ENCODE measurements at places on chromosomes 3 and 15.

DNA sequence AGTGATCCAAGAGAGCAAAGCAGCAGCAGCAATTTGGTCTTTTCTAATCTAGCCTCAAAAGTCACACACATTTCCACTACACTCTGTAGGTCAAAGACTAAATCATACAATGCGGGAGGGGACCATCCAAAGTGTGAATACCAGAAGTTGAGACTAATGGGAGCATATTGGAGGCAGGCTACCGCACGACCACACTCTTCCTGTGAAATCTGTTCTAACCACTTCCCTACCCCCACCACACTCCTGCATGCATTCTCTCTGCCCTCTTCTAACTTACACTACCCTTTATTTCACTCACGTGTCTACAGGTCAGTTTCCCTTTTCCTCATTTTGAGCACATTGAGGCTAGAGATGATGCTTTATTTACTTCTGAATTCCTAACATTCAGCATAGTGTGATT lies 23.7 kb upstream of the PRTG start:
- no peak for DNase-seq

DNA sequence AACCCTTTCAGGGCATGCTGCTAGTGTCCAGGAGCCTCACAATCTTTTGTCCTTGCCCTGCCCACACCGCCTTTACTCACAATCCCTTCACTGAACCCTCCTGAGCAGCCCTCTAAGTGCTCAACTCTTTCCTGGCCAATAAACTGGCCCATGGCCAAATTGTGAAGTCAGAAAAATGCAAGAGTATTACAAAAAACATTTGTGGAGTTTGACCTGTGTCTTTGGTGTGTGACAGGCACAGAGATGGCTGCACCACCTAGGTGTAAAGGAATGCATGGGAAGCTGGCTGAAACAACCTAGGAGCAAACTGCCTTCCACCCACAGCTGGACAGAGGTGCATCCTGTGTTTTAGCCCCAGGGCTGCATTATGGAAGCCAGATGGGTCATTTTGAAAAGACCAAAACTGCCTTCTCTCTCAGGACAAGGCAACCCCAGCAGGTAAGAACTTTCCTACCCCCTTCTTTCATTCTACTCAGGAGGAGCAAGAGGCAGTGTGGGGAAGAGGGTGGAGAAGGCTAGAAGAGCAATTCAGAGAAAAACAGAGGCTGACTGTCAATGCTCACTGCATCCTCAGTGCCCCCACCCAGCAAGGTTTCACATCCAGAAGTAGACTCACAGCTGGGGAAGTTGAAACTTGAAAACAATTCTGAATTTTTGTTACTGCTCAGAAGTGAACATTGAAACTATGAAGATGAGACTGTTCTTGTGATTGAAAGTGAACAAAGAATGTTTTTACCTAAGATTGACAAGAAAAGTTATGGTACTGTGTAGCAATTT lies 78.6 kb downstream of the TRIM42 start:
- no peak for DNase-seq

DNA sequence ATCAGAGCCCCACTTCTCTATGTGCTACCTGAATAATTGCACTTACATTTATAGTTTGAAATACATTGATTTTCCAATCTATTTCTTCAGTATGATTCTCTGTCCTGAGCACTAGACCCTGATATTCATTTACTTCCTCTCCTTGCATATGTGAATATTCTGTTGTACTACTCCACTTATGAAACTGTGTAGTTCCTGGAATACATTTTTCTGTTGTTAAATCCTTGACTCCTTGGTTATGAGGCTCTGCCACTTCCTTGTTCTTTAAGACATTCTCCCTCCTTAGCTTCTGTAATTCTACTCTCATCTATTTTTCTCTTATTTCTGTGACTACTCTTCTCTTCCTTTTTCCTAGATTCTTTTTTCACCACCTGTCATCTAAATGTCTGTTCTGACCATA lies 12.9 kb upstream of the MGA start:
- DNase-seq, result no peak

DNA sequence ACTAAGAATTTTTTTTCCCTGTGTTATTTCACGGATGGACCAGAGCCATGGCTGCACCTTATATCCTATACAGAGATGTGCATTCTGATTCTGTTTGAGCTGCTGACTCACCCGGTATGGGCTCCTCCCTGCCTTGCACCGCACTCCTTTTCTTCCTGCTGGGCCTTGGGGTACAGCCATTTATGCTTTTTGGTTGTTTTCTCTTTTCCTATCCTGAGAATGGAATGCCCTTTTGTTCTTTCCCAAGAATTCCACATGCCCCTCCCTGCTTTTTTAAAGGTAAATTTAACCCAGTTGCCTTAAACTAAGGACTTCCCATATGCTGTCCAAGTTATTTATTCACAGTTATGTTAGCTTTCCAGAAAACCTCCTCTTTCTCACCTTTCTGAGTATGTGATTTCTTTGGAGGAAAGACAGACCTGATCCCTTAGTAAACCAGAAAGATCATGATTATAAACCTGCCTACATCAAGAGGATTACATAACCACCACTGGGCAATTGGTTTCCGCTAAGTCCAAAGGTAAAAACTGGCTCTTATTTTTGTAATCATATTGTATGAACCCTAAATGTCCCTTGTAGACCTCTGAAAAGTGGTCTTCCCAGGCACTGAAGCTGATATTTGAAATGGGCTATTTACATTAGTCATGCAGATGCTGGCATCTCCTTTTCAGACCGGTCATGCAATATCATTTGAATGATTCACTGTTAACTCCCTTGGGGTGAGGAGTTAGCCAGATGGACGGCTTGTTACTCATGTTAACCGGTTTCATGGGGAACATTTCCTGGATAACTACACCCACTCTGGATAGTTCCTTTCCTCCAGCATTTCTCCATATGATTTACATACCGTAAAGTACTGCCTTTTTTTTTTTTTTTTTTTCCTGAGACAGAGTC lies 45.5 kb downstream of the TMOD3 start:
- DNase-seq, result peak; percentile 92

DNA sequence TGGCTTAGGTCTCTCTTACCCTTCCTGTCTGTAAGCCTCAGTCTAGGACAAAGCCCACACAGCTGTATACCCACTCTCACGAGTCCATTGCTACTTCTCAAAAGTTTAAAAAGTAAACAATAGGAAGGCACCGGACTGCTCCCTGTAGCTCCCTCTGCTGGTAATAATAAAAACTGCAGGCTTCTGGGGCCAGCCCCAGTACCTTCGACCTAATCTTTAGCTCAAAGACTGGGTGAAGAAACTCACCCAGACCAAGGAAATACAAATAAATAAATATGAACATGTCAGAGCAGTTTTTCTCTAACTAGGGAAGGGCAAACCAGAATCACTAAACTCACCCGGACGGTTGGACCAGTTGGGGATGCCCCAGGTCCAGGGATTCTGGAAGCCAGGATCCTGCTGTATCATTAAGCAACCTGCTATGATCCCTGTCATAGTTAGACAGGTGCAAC lies 5.0 kb downstream of the FAM219B start:
- peak; percentile 64 for DNase-seq

DNA sequence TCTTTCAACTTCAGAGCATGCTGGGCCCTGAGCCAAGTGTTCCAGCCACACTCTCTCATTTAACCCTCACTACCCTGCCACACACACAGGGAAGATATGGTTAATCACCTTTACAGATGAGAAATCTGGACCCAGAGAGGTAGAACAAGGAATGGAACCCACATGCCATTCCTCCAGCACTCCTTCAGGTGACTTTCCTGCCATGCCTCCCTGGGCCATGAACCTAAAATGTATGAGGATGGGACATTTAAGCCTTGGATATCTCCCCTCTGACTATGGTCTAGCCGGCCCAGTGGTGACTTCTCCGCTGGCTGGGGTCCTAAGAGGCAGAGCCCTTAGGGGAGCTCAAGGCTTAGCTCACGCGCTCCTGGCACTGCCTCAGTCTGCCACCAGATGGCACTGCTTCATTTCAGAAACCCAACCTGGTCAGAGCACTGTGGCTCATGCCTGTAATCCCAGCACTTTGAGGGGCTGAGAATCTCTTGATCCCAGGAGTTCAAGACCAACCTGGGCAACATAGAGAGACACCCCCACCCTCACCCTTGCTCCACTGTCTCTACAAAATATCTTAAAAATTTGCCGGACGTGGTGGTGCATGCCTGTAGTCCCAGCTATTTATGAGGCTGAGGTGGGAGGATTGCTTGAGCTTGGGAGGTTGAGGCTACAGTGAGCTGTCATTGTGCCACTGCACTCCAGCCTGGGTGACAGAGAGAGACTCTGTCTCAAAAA lies 2.2 kb upstream of the DCAF1 start:
- DNase-seq, result peak; percentile 76

- no peak for DNase-seq
Observed at GRCh38 chr3:12994357-12994606, 78.9 kb downstream of the IQSEC1 start.

GRCh38 chr15:85097250-85097649 lies 115.6 kb downstream of the PDE8A start:
- no peak for DNase-seq

- DNase-seq, result no peak
Observed at GRCh38 chr3:134148534-134148933, 102.1 kb downstream of the RYK start.

GRCh38 chr3:32843510-32844321 lies 25.9 kb downstream of the TRIM71 start:
- no peak for DNase-seq
